ENCODE measurements at places on chromosomes 3 and 15.

DNA sequence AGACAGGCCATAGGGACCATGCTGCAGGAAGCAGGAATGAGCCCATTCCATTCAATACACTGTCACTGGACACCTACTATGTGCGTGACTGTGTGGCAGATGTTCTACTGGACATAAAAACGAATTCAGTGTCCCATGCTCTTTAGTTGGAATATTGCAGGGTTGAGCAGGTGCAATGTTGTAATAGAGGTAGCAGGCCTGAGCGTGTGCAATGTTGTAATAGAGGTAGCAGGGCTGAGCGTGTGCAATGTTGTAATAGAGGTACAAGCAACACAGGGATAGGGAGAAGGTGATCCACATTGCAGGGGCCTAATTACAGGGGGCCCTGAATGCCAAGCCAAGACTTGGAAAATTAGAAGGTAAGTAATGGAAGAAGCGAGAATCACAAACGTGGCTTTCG, 261.4 kb upstream of the HES1 start:
- no peak for DNase-seq

DNA sequence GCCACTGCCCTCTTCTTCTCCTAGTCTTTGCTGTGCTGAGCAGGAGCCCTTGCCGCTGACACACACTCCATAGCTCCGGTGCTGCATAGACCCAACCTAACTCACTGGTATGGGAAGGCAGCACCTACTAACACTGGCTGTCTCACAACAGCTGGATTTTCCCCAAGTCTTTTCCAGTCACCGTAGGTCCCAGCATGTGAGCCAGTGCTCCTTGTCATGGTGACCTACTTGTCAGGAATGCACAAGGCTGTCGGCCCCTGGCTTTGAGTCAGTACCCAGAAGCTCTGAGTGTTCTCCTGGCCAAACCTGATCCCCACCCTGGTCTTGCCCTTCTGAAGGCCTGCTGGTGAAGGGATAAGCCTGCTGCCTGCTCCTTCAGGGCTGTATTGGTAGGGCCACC, 25.7 kb downstream of the AMOTL2 start:
- no peak for DNase-seq

DNA sequence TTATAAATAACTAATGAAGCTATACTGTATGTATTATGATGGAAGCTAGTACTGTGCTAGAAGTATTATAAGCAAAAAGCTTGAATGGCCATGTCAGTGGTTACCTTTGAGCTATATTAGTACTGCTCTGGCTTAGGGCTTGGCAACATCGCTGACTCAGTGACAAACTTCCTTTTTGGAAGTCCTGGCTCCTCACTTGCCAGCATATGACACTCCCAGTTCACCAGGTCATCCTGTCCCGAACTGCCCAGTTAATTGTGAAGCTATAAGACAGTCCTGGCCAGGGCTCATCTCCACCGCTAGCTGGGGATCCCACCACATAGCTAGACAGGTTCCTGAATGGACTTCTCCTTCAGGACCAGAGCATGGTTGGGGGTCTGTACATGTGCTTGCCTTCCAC, 31.9 kb downstream of the RAB8B start:
- no peak for DNase-seq

GRCh38 chr15:90201130-90201943, at the start of gene SEMA4B:
Gene SEMA4B (plus strand): TSS chr15:90201330. CDS start chr15:90201579, 249 bp downstream.
- DNase-seq = peak; percentile 66

DNA sequence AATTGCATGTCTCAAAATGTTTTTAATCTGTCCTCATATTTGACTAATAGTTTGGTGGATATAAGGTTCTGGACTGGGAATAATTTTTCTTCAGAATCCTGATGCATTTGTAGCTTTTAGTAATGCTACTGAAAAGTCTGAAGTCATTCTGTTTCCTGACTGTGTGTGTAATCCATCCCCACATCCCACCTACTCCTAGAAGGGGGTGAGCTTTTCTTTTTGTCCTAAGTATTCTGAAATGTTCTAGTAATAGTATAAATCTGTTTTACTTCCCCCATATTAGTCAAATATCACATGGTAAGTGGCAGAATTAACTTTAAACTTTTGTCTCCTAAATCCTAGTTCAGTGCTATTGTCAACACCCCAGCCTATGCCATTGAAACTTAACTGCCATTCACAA, 162.8 kb downstream of the GREM1 start:
- DNase-seq = no peak

DNA sequence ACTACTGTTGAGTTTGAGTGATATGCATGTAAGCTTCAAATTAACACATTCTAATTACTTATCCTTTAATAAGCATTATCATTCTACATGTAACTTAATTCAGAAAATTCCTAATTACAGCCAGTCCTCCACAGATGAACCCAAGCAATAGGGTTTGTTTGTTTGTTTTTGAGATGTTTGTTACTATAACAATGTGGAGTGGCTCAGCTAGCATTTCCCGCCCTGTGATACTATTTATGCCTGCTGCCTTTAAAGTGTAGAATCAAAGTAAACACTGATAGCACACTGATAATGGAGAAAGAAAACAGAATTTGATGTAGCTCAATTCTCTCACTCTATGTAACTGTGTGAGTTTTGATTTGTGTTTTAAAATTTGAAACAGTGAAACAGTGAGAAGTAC, 105.1 kb upstream of the IGF1R start:
- no peak for DNase-seq

DNA sequence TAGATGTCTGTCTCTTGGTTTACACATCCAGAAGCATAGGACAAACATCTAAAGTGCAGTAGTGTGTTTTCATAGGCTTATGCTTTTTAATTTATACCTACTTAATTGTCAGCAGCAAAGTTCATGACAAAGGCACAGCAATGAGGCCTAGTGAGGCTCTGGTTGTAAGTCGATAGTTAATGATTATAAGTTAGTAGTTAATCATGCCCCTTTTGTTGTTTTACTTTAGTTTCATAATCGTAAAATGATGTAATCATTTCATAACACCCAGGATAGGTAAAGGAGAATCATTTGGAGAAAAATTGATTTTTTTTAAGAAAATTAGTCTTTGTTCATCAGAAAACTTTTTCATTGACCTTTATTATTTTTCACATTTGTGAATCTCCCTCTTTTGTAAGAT, 351.9 kb downstream of the LSAMP start:
- no peak for DNase-seq

DNA sequence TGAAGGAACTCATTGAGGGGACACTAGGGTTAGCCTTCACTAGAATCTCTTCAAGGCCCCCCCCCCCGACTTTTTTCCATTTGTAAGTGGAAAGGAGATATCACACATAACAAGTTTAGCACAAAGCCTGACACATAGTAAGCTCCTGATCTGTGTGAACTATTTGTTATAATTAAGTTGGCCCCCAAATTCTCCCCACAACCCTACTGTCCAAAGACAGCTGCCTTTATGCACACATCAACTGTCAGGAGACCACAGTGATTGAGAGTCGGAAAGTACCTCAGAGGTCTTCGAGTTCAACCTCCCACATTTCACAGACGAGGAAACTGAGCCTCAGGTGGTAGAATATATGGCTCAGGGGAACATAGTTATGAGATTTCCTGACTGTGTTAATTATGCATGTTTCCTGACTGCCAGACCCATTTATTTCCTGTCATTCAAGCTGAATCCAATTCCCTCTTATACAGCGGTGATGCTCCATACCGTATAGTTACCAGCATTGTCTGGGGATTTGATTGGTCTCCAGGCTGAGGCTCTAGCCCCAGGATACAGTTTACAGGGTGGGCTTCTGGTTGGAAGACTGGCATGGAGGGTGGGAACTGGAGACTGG, 227.4 kb upstream of the CMC1 start:
- no peak for DNase-seq

- DNase-seq = no peak
These were observed 87.3 kb upstream of the OSTN start for GRCh38 chr3:191111722-191112121.

- no peak for DNase-seq
These were observed 132.9 kb upstream of the ZBTB20 start for GRCh38 chr3:115279939-115280338.

GRCh38 chr15:94080416-94080815, 150.9 kb upstream of the MCTP2 start:
- no peak for DNase-seq

DNA sequence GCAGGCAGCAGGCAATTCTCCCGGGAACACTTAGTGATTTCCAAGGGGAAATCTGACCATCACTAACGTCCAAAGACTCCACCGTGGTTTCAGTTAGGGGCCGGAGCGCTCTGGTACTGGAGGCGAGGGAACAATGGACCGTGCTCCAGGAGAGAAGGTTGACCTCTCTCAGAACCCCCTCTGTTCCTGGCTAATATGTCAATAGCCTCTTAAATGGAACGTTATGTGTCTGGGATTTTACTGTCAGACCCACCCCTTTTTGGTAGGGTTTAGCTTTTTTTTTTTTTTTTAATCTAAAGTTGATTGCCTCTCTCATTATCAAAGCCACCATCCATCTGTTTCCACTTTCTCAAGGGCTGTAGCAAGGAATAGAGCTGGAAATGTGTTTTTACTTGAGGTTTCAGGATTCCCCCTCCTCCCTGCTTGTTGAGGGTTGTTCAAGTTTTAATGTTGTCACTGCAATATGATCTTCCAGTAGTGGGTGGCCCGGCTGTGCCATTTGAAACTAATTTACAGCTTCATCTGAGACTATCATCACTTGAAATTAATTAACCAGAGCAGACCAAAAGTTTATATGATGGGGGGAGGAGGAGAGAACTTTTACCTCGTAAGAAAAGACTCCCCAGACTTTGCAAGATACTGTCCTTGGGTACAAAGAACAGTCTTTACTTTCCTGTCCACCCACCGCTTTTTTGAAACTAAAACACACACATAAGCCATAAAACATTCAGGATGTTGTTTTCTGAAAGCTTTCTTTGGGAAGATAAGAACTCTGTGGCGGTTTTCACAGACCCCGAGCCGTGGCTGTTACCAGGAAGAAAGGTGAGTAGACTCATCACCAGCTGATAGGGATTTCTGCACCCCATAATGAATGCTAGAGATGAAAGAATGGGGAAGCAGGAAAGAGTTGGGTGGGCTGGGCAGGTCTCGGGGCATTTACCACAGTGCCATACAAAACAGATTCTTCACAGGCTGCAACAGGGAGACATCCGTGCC, 187.8 kb downstream of the UACA start:
- DNase-seq = no peak

GRCh38 chr3:43153216-43154083, 47.6 kb upstream of the POMGNT2 start:
- peak; percentile 96 for DNase-seq

DNA sequence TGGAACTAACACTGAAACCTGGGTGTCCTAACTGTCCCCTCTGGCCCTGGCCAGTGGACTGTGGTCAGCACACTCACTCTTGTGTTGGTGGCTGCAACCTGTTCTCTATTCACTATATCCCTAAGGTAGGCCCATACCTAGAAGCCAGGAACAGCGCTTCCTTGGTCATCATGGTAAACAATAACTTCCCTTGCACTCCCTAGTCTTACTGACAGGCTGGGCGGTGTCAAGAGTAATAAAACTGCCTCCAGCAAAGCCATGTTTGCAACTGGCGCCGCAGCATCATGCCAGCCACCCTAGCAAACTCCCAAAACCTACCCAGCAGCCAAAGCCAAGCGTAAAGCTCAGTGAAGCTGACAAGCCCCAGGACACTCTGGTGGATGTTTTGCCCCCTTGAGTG, 63.1 kb upstream of the TSEN2 start:
- DNase-seq = no peak

GRCh38 chr15:78102741-78103140, 10.4 kb downstream of the SH2D7 start:
- DNase-seq = no peak

- DNase-seq = no peak
These were observed 35.5 kb downstream of the C3orf80 start for GRCh38 chr3:160260587-160261270.

DNA sequence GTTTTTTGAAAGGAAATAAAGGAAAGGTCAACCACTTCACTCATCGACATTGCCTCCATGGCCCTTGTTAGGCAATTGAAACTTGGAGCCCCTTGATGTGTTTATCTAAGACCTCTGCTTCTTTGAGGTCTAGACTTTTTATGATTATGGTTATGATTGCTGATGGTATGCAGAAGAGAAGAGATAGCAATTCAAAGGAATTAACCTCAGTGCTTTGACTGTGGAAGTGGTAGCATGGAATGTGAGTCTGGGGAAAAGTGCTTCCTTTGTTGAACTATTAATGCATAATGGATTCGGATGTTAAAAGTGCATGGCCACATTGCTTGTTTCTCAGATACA, 46.1 kb downstream of the FNDC3B start:
- no peak for DNase-seq

- no peak for DNase-seq
These were observed 162.5 kb downstream of the CADPS start for GRCh38 chr3:62712746-62713145.

DNA sequence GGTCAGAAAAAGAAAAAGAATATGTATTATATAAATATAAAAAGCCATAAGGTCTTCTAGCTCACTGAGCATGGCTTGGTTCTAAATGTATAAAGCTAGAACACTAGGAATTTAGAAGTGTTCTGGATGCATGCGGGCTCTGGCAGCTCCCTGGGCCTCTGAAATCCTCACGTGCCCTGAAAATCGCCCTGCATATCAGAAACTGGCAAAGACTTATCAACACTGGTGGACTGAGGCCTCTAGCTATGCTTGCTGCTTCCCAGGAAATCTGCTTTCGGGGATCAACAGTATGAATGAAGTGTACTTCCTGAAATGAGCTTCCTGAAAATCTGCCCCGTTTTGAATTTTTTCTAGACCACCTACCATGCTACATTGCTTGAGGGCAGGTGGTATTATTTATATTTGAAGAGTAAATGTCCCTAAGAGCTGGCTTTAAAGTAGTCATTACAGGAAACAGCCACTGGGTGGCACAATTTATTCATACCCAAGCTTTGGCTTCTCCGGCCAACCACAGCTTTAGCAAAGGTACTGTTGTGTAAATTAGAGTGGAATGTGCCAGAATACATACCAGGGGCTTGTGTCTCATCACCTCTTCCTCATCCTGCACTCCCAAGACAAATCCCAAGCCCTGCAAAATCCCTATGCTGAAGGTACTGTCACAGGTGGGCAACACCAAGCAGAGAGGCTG, 17.7 kb downstream of the CRTAP start:
- no peak for DNase-seq

GRCh38 chr3:48894516-48894915, 4.2 kb downstream of the SLC25A20 start:
- DNase-seq = no peak

- DNase-seq = no peak
These were observed 60.0 kb upstream of the ST8SIA2 start for GRCh38 chr15:92333709-92334108.

GRCh38 chr3:187743195-187744141, 1.8 kb downstream of the BCL6 start:
- DNase-seq = peak; percentile 76

GRCh38 chr3:193780810-193781478, 187.9 kb downstream of the OPA1 start:
- peak; percentile 92 for DNase-seq

GRCh38 chr3:103025880-103026279, 591.1 kb downstream of the ZPLD1 start:
- DNase-seq = no peak

Measured in uterus (tissue), 4 donors.